CD4-positive, alpha-beta T cell treated with Interleukin-1 beta for 1 hour (primary cell): ENCODE measurements at places on chromosomes 6 and 20.

DNA sequence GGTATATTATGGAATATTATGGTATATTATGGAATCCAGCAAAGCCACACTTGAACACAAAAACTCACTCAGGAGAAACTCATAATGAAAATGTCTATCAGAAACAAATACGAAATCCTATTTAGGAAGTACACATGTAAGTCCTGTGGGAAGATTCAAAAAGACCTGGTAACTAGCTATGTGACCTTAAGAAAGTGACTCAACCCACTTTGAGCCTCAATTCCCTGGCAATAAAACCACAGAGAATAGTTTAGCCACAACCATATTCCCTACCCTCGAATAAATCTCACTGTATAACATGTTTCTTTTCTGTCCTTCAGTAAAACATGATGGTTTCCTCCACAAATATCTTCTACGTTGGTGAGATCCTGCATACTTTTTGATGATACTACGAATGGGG lies 56.4 kb downstream of the ZMYND8 start:
- DNase-seq, result no peak

DNA sequence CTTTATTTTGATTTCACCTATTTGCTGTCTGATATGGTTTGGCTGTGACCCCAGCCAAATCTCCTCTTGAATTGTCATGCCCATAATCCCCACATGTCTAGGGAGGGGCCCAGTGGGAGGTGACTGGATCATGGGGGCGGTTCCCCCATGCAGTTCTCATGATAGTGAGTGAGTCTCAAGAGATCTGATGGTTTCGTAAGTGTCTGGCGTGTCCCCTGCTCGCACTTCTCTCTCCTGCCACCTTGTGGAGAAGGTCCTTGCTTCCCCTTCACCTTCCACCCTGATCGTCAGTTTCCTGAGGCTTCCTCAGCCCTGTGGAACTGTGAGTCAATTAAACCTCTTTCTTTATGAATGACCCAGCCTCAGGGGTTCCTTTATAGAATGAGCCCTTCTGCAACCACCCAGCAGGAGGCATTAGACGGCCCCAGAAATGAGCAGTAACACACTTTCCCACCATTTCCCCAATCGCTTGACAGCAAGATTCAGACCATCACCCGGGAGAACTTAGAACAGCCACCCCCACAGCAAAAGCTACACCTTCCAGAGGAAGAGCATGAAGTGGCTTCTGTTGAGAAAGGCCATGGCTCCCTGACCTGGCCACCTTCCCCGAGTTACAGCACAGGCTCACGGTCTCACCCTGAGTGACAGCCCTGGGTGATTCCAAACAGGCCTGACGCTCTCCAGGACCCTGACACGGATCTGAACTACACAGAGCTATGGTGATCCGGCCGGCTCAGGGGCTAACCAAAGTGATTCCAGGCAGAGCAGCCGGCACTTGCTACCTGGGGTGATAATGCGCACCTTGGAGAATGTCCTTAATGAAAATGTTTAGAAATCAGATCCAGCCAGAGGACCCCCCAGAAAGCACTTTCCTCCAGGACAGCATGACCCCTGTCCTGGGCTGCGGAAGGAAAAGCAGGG lies 131.2 kb upstream of the CDH4 start:
- peak; percentile 27 for DNase-seq

DNA sequence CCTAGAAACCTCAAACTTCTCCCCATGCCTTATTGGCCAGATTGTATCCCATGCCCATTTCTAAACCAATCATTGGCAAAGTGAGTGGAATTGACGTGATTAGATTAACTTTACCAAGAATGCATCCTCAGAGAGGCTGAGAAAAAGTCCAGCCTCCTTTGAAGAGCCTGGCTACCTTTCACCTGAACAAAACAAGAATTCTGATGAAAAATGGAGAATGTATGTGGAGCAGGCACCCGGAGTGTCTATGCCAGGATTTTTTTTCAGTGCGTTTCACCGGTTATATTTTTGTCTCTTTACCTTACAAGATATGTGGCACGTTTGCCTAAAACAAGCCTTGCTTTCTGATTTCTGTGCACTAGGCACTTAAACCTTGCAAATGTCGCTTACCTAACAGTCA lies 6.1 kb upstream of the TRAM2 start:
- no peak for DNase-seq

- DNase-seq, result no peak
These were observed 52.8 kb upstream of the PNRC1 start for GRCh38 chr6:89027756-89028155.

DNA sequence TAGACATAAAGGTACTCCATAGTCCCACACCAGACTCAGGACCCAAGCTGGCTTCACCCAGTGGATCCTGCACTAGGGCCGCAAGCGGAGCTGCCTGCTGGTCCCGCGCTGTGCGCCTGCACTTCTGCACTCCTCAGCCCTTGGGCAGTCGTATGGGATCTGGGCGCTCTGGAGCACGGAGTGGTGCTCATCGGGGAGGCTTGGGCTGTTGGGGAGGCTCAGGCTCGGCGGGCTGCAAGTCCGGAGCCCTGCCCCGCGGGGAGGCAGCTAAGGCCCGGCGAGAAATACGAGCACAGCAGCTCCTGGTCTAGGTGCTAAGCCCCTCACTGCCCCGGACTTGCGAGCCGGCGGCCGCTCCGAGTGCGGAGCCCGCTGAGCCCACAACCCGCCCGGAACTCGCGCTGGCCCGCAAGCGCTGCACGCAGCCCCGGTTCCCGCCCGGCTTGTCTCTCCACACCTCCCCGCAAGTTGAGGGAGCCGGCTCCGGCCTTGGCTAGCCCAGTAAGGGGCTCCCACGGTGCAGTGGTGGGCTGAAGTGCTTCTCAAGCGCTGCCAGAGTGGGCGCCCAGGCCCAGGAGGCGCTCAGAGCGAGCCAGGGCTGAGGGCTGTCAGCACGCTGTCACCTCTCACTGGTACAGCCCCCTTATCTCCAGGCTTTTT lies 33.4 kb upstream of the GCNT2 start:
- DNase-seq, result no peak

- DNase-seq, result no peak
These were observed 216.2 kb upstream of the PRDM1 start for GRCh38 chr6:105869835-105870440.

GRCh38 chr6:139533171-139533570 lies 158.7 kb upstream of the CITED2 start:
- DNase-seq, result no peak

DNA sequence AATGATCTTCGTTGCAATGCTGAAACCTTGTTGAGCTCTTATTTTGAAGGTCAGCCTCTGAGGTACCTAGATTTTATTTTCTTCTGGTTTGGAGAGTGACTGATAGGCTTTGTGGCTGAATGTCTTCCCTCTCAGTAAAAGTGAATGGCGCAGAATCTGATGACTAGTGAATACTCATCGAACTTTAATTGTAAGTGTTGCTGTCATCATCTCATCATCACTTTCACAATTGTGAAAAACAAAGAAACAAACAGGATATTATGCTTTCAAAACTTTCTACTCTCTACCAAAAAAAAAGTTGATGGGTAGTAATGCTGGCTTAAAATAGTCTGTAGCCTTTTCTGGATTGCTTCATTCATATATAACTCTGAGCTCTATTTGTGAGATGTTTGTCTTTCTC lies 239.5 kb upstream of the RAB32 start:
- DNase-seq, result no peak

DNA sequence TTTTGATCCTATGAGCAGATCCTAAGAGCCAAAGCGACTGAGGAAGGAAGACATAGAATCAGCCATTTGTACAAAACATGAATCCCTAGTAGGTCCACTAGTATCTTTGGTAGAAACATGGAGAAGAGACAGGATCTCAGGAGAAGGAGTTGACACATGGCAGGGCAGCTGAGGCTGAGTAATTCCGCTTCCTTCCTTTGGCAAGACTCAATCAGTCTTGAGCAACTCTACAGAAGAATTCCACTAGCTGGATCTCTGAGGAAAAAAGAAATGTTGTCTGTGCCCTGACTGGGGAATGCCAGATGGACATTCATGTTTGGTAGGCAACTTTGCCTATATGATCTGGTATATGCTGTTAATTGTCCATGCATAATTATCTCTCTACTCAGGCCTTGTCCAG lies 35.3 kb downstream of the ESR1 start:
- DNase-seq, result no peak

DNA sequence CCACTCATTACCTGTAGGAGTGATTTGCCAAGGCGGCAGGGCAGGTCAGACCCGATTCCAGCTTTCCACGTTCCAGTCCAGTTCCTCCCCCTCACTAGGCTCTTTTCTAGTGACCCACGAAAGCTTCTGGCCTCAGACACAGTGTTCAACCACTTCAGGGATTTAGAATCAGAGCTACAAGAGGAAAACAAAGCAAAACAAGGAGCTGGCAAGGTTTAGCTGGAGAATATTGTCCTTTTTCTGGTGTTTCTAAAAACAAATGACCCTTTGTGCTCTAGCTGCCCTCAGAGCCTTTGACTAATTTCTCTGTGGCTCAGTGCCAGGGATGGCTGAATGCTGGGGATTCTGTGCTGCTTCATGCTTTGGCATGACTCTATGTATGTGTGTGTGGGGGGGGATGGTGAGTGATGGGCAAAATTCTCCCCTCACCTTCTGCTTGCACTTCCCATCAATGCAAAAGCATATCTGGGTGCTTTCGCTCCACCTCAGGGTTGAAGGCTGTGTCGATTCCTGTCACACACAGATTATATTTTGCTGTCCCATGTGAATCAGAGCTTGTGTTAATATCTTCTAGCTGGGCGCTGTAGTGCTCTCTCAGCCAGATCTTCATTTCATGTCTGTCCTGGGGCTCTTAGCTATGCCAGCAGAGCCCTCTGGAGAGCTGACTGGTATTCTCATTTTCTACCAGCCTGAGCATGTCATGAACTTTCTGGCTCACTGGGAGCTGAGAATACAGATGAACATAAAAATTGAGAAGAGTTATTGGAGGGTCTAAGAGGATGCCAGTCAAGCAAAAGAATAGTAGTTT lies 19.3 kb upstream of the NEDD9 start:
- no peak for DNase-seq

GRCh38 chr20:33645072-33645358 lies 17.1 kb upstream of the C20orf144 start:
- no peak for DNase-seq

GRCh38 chr6:160931378-160932310 lies 59.9 kb upstream of the MAP3K4 start:
- DNase-seq, result peak; percentile 1

GRCh38 chr6:74937936-74938335 lies 267.9 kb downstream of the COL12A1 start:
- DNase-seq, result no peak

GRCh38 chr6:21526974-21527373 lies 66.6 kb upstream of the SOX4 start:
- DNase-seq, result no peak

DNA sequence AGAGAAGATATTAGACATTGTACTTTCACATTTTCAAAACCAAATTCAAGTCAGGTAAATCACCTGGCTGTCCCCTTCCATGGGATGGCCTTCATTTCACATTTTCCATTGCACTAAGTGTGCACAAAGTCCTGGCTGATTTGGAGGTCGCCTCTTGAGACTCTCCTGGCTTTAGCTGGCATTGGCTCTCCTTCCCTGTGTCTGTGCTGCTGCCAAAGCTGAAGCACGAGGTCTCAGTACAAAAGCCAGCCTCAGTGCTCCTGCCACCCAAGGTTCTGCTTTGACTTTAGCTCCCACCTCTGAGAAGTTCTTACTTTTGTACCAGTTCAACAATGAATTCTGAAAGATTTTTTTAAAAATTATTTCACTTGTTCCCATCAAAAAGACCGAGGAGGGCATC lies 289.2 kb upstream of the CNR1 start:
- DNase-seq, result no peak
